Amygdala (tissue), 56 donors: ENCODE measurements at places on chromosomes 5 and 9.

DNA sequence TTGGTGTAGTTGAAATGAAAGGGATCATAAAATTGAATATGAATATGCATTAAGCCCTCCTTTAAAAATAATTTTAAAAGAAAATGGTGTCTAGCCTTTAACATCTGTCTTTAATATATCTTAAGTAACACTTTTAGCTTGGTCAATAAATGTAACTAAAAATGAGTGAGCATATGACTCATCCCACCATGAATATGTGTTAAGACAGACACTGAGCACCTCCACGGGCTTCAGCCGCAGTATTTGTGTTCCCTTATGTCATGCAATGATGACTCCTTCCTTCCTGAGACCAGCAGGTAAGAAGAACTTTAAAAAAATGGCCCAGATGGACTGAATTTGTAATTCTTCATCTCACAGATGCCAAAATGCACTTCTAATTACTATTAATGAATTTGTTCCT is 563.2 kb downstream of the NR2F1-AS1 start:
- DNase-seq, result no peak

GRCh38 chr9:33127881-33128280 is 39.3 kb downstream of the B4GALT1 start:
- no peak for DNase-seq

GRCh38 chr5:173352366-173353349 is 24.4 kb upstream of the STC2 start:
- no peak for DNase-seq

DNA sequence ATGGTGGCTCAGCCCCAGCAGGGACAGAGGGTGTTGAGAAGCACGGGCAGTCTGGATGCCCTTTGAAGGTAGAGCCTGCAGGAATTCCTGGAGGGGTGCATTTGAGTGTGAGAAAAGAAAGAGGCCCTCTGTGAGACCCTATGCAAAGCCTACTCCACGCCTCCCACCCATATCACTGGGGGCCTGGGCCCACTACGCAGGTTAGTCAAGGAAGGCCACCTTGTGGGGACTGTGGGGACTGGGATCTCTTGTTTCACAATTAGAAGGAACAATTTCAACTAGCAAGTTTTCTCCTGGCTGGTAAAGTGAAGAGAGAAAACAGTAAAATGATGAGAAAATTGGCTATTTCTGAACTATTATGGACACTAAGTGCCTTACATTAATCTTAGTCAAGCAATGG is 486.2 kb upstream of the DAP start:
- no peak for DNase-seq

DNA sequence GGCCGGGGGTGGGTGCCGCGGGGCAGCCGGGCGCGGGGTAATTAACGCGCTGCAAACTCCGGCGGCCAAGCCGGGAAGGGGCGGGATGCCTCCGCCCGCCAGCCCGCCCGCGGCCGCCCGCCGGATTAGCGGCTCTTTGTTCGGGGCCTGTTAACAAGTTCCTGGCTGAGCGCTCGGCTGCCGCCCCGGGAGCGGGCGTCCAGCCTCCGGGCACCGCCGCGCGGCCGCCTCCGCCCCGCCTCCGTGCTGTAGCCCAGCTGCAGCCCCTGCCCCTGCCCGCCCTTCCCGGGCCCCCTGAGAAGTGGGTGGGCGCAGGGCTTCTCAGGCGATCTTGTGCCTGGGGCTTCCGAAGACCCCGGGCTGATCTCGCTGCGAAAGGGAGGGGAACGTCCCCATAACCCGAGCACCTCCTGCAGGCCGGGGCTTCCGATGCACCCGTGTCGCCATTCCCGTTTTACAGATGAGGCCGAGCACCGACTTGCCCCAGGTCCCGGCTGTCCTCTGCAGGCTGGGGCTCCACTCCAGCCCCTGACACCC is 7.5 kb downstream of the UNC5A start:
- no peak for DNase-seq

- DNase-seq, result no peak
These were observed 79.4 kb downstream of the ESM1 start for GRCh38 chr5:54905942-54906537.

DNA sequence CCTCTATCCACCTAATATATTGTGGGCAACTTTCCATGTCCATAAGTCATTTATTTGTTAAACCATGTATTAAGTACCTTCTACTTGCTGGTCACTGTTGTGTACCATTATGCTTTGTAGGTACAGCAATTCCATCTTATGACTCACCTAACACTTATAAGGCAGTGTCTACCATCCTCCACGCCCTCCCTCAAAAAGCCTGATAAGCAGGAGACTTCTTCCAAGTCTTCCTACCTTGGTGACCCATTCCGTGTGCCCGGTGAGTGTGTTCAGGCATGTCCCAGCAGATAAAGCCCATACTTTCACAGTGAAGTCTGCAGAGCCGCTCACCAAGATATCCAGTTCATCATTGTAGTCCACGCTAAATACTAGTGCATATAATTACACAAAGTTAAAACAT is 17.4 kb downstream of the FBXW2 start:
- no peak for DNase-seq

DNA sequence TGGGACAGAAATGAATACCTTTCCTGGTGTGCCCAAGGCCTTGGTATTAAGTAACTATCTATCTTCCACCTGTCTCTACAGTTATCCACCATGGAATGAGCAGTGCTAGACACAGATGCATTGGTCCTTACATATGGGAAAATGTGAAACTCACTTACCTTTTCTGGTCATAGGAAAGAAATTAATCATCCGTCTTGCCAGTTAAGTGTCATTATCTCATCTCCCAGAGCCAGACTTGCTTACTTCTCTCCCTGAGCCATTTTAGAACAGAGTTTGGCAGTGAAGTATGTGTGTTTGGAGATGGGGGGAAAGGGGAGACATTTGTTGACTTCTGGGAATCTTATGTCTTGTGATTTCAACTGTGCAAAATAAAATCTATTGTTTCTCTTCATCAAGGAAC is 1211.0 kb upstream of the CDH6 start:
- DNase-seq, result no peak

DNA sequence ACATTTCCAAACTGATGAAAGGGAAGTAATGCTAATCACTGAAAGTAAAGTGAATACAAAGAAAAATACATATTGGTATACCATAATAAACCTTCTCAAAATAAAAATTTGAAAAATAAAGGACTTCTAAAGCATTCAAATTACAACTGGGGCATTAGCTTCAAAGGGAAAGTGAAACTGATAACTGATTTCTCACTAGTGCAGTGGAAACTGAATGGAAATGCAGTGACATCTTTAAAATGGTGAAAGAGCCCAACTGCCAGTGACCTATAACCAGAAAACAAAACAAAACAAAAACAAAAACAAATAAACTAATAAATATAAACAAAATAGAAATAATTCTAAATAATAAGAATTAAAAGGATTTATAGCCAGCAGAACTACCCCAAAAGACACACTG is 297.5 kb upstream of the GRIN3A start:
- no peak for DNase-seq

- DNase-seq, result no peak
These were observed 21.0 kb upstream of the ANP32B start for GRCh38 chr9:97962136-97962535.

DNA sequence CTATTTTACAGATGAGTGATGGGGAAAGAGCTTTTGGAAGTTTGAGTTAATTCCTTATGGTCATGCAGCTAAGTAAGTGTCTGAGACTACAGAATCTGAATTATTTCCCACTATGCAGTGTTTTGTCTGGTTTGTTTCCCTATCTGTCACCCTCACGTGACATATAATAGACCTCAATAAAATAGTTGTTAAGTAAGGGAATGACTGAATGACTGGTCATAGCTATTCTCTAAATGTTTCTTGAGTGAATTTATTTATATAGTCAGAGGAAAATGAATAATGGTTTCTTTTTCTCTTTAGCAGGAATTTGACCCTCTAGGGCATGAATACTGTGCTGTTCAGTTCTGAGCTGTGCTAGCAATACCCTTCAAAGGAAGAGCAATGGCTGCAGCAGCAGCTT is 10.3 kb downstream of the TRIM32 start:
- no peak for DNase-seq

GRCh38 chr9:16425562-16426231 is 444.8 kb downstream of the BNC2 start:
- DNase-seq, result no peak

- DNase-seq, result no peak
These were observed 200.7 kb downstream of the SLC12A2 start for GRCh38 chr5:128284236-128284635.

DNA sequence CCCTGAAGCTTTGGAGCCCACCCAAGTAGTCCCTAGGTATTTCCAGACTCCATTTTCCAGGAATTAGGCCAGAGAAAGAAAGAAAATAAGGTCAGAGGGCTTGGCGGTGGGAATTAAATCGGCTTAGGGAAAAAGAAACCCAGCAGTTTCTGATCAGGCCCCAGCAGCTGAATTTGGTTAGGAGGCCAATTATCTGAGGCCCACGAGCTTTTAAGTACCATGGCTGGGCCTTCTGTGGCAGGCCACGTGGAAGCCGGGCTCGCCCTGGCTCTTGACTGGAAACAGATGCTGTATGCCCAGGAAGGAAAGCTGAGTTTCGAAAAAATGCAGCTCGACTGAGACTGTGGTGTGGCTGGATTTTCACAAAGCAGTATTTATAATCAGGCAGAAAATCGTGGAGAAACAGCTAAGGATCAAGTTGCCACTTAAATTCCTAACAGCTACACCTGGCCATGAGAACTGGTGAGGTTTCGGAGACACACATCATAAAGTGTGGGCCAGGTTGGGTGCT is 75.1 kb upstream of the PANK3 start:
- DNase-seq, result no peak

DNA sequence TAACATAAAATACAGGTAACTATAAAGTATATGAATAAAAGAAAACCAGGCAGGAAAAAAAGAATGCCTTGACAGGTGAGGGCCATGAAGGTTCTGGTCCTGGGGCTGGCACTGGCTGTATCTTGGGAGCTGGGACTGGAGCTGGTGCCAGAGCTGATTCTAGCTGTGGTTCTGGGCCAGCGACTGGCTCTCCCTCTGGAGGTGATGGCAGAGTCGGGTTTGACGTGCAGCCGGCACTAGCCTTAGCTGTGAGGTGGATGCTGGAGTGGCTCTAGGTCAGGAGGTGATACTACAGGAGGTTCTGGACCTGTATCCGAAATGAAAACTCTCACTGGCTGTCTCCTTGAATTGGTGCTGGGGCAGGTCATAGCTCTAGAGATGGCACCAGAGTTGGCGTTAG is 22.3 kb downstream of the OBP2B start:
- DNase-seq, result no peak

- DNase-seq, result no peak
These were observed 132.0 kb downstream of the FAM174A start for GRCh38 chr5:100667161-100667630.

GRCh38 chr5:108276187-108277050 is 105.5 kb downstream of the FBXL17 start:
- DNase-seq, result no peak

- no peak for DNase-seq
These were observed 144.6 kb downstream of the CACNA1B start for GRCh38 chr9:138022121-138022741.

GRCh38 chr9:21110708-21111576 is 30.7 kb downstream of the IFNW1 start:
- no peak for DNase-seq

DNA sequence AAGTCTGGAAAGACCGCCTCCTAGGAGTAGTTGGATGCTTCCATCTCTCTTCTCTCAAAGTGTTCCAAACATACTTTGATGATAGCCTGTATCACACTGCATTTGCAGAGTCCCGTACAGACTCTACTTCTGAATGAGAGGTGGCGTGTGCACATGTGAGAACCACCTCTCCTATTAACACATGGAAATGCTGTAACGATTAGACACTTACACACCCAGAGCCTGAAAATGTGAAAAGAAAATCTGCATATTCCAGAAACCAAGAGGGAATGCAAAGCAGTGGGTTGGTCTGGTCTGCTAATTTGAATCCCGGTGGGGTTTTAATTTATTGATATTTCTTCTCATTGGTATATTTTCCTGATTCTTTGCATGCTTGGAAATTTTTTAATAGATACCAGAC is 10.5 kb downstream of the UGCG start:
- no peak for DNase-seq

DNA sequence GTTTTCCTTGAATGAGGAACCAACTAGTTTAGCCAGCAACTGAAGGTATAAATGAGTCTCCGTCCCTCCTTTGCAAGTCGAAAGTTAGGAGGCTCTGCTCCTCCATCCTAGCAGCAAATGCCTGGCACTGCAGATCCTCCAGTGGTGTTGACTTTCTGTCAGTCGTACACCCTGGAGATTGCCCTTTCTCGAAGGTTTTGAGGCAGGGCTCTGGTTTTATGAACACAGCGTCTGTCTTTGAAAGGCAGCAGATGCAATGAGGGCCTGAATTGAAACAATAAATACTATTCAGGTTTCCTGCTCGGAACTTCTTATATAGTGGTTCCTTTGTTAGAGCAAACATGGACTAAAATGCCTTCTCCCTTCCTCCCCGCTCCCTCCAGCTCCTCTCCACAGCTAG is 284.0 kb downstream of the TMEM38B start:
- no peak for DNase-seq

- no peak for DNase-seq
These were observed 813.3 kb upstream of the WWC1 start for GRCh38 chr5:167478188-167478587.

GRCh38 chr5:11483630-11484029 is 420.6 kb downstream of the CTNND2 start:
- no peak for DNase-seq

DNA sequence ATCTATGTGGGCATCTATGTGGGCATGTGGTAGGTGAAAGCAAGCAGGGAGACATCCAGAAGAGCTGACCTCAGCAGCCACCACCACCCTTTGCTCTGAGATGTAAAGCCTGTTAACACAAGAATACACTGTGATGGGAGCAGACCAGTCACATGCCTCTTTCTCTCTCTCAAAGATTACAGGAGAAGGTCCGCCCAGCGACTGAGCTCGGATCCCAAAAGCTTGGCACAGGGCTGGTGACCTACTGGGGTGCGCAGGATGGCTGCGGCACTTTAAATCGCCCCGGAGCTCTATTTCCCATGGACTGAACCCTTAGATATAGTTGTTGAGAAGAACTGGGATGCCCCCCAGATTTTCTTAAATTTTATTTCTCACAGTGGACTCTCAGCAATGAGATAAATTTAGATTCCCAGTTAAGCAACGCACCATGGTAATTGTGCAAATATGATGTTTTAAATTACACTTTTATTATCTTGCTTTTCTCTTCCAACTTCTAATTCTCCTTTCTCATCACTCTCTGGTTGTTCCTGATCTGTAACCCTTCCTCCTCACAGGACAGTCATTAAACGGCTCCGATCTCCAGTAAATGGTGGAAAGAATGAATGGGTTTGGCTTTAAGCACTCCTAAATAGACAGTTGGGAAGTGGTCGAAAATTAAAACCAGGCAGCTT is 37.7 kb upstream of the ICE1 start:
- DNase-seq, result no peak

GRCh38 chr9:98006127-98006796 is 23.1 kb downstream of the ANP32B start:
- no peak for DNase-seq

DNA sequence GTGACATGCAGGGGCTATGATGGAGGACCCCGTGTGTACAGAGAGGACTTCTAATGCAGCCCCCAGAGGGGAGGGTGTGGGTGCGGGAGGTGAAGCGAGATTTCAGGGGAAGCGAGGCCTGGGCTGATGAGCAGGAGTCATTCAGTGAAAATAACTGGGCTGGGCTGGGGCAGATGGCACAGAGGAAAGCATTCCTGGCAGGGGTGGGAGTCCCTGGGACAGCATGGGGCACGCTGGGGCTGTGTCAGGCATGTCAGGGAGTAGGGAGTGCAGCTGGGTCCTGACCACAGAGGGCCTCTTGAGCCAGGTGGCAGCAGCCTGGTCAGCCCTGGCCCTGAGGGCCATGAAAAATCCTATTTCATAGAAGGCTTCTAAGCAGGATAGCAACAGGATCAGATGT is 36.6 kb downstream of the COL15A1 start:
- DNase-seq, result no peak
